ENCODE measurements at places on chromosomes 5 and 9. TPM values are rescaled to one million over a fixed set of nuclear protein-coding genes. Genes with fewer than 3 reads are reported as not detected.

DNA sequence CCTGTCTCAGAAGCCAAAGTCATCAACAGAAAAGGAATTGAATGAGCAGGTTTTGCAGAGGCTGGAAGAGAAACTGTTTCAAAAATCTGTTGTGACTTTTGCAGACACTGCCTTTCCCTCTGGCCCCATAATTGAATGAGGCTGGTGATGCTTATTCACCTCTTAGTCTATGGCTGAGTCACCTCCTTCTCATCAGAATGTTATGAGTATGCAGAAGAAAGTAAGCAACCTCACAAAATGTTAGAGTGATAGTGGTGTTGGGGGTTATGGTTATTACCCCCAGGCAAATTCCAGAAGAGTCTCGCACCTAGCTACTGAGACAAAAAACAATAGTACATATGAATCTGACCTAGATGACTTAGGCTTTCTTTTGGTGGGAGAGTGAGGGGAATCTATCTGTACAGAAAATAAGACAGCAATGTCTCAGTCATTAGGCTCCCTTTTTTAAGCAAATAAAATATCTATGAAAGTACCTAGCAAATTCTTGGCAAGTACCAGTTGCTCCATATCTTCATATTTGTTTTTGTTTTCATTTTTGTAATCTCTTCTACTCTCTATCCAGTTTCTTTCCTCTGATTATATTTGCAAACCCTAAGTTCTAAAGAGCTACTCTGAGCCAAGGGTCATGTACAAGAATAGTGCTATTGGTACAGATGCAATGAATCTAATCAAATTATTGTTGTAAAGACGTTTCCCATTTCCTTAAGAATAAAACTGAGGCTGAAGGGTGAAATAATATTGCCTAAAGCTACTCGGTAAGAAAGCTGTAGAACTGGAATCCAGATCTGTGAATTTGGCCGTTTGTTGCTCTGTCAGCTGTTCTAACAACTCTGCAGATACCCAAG lies 498.1 kb upstream of the TNC start:
- H3K4me1 ChIP-seq: no peaks in the 10 kb centered on the region
- peaks cover 13% of the 10 kb centered on the region for H3K27me3 ChIP-seq
- H3K36me3 ChIP-seq: no peaks in the 10 kb centered on the region
- H3K4me3 ChIP-seq: no peak overlapping the region
- no peak overlapping the region for H3K27ac ChIP-seq

Gene OCLN
- total RNA-seq: 0.40 TPM

Gene GADD45G
- total RNA-seq: 1.8 TPM

Gene FOXD4L6
- total RNA-seq: not detected

Gene IL4
- not detected for total RNA-seq

Gene ZFP62
- total RNA-seq: 21.2 TPM

Gene LCN15
- not detected for total RNA-seq

Data from activated naive CD8-positive, alpha-beta T cell treated with anti-CD3 and anti-CD28 coated beads for 36 hours (primary cell).